Motor neuron (in vitro differentiated cells): ENCODE measurements at places on chromosomes 16 and 17. TPM values are rescaled to one million over a fixed set of nuclear protein-coding genes. Genes with fewer than 3 reads are reported as not detected.

KCTD5 gene
- 29.4 and 30.1 TPM in 2 replicates for total RNA-seq

BMERB1 gene
- 100 and 125 TPM in 2 replicates for total RNA-seq

GUCY2D gene
- not detected in 2 replicates for total RNA-seq

TSPOAP1 gene
- 0.32 and 0.76 TPM in 2 replicates for total RNA-seq

LRRC37A2 gene
- total RNA-seq = 12.0 and 16.5 TPM in 2 replicates

RAMP2 gene
- total RNA-seq = 34.2 and 34.5 TPM in 2 replicates
